Thoracic aorta (tissue), 2 donors: ENCODE measurements at places on chromosomes 12 and 14. TPM values are rescaled to one million over a fixed set of nuclear protein-coding genes. Genes with fewer than 3 reads are reported as not detected.

FGD4 gene
- 52.7 TPM for total RNA-seq

DNA sequence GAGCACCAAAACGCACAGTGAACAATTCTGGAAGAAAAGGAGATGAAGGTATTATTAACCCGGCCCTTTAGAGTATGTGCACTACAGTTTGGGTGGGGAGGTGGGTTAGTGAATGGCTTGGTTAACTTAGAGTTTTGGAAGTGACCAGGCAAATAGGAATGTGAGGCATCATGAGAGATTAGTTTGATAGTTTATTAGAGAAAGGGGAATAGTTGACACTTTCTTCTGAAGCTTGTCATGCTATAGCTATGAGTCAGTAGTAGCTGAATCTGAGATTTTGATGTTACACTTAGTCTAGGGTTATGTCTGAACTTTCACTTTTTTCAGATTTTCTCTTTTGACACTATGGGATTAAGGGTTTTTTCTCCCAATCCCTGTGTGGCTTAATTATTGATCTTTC lies 567.2 kb downstream of the SNAPC1 start:
- DNase-seq: no peak

CACNA2D4 gene
- 12.3 TPM for total RNA-seq

PPP1R1A gene
- total RNA-seq: 3.3 TPM

SRP54 gene
- total RNA-seq: 87.2 TPM

CYP46A1 gene
- total RNA-seq: 1.3 TPM

GRCh38 chr12:54394281-54394719 lies 9.8 kb upstream of the ZNF385A start:
- no peak for DNase-seq

DNA sequence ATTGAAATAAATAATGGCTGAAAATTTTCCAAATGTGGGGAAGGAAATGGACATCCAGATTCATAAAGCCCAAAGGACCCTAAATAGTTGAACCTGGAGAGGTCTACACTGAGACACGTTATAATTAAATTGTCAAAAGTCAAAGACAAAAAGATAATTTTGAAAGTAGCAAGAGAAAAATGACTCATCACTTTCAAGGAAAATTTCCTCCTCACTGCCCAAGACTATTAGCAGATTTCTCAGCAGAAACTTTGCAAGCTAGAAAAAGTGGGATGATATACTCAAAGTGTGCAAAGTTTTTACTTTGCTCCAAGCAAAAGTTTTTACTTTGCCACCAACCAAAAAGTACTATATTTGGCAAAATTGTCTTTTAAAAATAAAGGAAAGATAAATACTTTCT lies 15.9 kb upstream of the KRT83 start:
- DNase-seq: no peak
